ENCODE measurements at places on chromosomes 5 and 9. TPM values are rescaled to one million over a fixed set of nuclear protein-coding genes. Genes with fewer than 3 reads are reported as not detected.
A peak's percentile ranks its signal among the peaks of the same experiment; 100 is the strongest.

ADAMTS19 gene
- total RNA-seq = 0.28 TPM

PCDHA9 gene
- total RNA-seq = under 0.01 TPM

LURAP1L gene
- 6.1 TPM for total RNA-seq

- no peak for DNase-seq
Measured at GRCh38 chr5:159123700-159124099, 24.0 kb upstream of the EBF1 start.

DNA sequence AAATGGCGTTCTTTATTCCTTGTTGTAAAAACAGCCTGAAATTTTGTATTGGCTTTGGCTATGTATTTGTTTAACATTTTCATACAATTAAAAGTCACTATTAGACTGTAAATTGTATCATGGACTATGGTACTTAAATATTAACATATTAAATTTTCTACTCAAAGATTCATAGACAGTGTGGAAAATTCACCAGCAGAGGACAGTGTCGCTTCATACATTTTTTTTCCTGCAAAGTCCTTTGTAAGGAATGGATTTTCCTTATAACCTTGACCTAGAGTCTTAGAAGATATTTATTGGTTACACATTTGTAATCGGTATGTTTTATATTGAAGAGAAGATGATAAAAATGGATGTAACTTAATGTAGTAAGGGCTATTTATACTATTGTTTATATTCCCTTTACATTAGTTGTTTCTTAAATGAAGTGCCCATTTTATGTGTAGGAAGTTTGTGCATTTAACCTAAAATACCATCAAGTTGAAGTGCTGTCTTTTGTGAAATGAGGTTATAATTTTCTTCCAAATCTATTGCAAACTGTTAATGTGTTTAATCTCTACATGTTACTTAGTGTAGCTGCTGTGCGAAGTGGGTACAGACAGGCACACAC, 150.1 kb downstream of the KDM4C start:
- peak; percentile 55 for DNase-seq

GRCh38 chr9:17719053-17719452, 140.2 kb downstream of the SH3GL2 start:
- DNase-seq = no peak

- DNase-seq = no peak
Measured at GRCh38 chr5:165844571-165844970, 2339.2 kb downstream of the MAT2B start.

DNA sequence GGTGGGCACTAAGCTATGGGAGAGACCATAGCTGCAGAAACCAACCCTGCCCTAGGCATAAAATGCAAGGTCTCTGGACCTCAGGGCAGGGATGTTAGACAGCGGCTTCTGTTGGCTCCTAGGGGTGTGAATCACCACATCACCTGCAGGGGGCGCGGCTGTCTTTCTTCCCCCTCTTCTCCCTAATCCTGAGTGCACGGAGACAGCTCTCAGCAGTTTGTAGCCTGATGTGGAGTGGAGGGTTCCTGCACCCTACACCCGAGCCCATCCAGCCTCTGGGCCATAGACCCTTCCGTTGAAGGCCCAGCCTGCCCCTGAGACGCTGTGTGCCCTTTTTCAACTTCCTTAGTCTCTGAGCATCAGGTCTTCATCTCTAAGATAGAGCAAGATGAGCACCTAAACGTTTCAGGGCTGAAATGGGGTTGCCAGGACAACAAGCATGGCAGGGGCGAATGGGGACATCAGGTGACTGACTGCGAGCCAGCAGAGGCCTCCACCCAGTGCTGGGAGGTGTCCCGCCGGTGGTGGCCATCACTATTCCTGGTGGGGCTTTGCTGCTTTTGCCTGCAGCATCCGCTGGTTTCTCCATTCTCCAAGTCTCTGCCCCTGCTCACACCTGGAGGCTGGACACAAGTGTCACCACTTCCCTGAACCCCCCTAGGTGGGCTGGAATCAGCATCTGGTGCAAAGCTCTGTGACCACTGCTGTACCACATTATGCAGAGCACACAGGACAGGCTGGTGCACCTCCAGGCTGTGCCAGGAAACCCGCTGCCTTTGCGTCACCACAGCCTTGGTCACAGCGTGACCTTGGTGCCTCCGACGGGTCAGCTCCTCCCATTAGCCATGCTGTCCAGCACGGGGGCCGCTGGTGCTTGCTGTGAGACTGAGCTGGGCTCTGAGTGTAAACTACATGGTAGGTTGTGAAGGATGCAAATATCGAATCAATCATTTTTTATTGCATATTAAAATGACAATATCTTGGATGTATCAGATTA, 2.5 kb upstream of the SEC16A start:
- DNase-seq = peak; percentile 61

GRCh38 chr5:106312360-106312759, 1358.4 kb downstream of the EFNA5 start:
- peak; percentile 69 for DNase-seq
